Nephron progenitor cell (in vitro differentiated cells): ENCODE measurements at places on chromosomes 4 and X.

GRCh38 chr4:6916587-6917460, 7.2 kb downstream of the TBC1D14 start:
- DNase-seq: no peak

GRCh38 chrX:134324359-134324758, 87.4 kb downstream of the CCDC160 start:
- DNase-seq: no peak

DNA sequence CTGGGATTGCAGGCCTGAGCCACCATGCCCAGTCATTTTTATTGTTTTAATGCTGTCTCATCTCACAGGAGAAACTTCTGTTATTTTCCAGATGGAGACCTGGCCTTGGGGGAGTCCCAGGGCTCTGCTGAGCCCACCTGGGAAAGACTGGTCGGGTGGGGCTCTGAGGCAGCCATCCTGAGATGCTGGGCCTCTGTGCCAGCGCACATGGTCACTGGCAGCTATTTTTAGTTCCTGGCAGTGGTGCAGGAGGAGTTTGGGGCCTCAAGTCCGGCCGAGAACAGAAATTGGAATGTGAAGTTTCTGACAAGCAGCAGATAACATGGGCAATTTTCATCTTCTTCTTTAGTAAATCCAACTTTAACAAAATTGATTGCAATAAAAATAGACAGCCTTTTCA, 44.5 kb downstream of the SORCS2 start:
- DNase-seq: no peak

DNA sequence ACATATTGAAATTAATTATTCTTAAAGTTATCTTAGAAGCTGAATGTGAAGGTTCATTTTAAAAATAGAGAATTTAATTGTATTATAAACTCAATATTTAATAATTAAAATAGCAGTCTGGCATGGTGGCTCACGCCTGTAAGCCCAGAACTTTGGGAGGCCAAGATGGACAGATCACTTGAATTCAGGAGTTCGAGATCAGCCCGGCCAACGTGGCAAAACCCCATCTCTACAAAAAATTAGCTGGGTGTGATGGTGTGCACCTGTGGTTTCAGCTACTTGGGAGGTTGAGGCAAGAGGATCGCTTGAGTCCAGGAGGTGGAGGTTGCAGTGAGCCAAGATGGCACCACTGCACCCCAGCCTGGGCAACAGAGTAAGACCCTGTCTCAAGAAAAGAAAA, 659.9 kb upstream of the AGA start:
- no peak for DNase-seq

DNA sequence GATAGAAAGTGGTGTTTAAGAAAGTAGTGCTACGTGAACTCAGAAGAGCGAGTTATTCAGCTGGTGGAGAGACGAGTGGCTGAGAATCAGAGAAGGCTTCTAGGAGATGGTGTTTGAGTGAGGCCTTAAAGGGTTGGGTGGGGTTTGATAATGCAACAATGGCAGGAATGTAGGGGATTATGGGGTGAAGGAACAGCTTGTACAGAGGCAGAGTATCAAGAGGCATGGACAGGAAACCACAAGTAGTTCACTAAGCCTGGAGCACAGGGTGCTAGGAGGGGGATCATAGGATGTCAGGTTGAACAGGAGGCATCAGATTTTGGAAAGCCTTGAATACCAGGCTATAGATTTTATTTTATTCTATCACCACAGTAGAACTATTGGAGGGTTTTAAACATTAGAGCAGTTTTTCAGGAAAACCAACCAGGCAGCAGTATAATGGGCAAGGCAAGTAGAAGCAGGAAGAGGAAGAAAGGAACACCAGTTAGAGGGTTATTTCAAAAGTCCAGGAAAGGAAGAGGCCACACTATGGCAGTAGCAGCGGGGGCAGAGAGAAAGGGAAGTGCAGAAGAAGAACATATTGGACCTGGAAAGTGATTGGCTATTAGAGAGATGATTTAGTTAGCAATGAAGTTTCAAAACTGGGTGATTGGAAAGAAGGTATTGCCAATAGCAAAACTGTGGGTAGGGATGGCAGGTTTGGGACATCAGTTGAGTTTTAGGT, 99.2 kb downstream of the DOCK11 start:
- DNase-seq: no peak

GRCh38 chr4:6785572-6785925, 3.0 kb downstream of the KIAA0232 start:
- DNase-seq: no peak

- DNase-seq: no peak
Measured at GRCh38 chr4:6607368-6608055, 32.5 kb downstream of the MAN2B2 start.

DNA sequence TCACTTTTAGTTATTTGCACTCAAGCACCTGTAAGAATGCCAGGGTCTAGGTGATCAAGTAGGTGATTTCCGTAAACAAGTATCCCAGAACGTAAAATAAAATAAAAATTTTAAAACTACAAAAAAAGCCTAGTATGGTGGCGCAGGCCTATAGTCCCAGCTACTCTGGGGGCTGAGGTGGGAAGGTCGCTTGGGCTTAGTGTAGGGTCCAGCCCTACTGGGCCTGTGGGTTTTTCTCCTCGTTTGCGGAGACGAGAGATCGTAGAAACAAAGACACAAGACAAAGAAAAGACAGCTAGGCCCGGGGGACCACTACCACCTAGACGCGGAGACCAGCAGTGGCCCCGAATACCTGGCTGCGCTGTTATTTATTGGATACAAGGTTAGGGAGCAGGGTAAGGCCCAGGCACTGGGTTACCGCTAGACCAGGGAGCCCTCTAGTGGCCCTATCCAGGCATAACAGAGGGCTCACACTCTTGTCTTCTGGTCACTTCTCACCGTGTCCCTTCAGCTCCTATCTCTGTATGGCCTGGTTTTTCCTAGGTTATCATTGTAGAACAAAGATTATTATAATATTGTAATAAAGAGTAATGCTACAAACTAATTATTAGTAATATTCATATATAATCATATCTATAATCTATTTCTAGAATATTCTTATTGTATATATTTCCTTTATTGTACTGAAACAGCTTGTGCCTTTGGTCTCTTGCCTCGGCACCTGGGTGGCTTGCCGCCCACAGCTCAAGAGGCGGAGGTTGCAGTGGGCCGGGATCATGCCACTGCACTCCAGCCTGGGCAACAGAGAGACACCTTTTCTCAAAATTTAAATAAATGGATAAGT, 38.4 kb downstream of the SAGE1 start:
- peak; percentile 61 for DNase-seq

- DNase-seq: no peak
Measured at GRCh38 chrX:54157561-54157960, 25.5 kb downstream of the FAM120C start.

GRCh38 chr4:69057620-69058409, 38.5 kb upstream of the UGT2B7 start:
- no peak for DNase-seq

GRCh38 chrX:7269991-7270390, 122.0 kb upstream of the PUDP start:
- no peak for DNase-seq

- DNase-seq: no peak
Measured at GRCh38 chrX:139725720-139726119, 17.8 kb upstream of the MCF2 start.

GRCh38 chrX:8305350-8305749, 134.3 kb upstream of the VCX2 start:
- peak; percentile 6 for DNase-seq

DNA sequence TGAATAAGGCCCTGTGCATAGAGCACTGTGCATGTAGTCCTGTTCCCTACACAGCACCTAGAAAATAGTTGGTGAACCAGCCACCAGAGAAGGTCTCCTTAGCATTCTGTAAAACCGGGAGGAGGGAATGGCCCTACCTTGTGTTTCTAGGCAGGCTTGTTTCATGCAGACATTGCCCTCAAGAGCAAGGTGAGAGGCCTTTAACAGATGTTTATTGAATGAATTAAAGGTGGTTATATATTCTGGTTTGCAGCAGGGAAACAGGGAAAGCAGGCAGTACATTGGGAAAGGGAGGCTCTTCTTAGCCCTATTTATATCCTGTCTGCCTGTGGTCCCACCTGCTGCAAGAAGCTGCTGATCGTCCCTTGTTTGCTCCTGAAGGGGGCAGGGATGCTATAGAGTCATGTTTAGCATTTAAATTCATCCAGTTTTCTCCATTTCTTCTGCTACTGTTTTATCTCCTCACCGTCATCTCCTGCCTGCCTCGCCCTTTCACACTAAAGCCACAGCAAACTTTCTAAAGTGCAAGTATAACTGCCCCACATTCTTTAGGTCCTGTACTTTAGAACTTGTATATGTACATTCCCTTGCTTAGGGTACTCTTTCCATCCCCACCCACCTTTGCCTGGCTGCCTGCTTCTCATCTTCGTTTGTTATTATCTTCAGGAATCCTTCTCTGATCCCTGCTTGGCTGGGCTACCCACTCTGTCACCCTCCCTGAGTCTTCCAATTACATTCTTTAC, 60.3 kb downstream of the EGF start:
- DNase-seq: no peak

DNA sequence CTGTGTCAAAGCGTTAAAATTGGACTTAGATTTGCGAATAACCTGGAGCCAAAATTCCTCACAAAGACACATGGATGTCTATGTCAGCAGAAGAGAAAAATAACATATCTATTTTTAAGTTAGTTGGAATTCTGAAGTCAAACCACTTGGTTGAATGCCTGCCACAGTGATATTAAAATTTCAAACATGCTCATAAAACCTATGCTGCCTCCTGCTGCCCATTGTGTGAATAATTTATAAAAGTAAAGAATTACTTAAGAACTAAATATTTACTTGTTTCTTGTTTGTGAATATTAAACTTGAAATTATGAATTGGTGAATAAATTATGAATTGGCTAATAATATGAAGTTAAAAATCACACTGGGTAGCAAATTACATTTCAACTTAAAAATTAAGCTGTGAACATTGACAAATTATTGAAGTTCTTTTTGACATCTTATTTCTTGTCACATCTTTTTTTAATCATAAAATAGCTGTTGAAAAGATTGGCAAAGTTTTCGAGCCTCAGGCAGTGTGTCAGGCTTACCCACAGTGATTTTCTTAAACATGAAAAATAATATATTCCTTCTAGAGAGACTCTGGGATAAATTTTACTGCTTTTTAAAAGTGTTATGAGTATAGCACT, 35.4 kb downstream of the FABP2 start:
- no peak for DNase-seq

- DNase-seq: no peak
Measured at GRCh38 chrX:39008549-39008948, 207.3 kb downstream of the MID1IP1 start.

GRCh38 chrX:7316887-7317286, 168.9 kb upstream of the PUDP start:
- DNase-seq: no peak

DNA sequence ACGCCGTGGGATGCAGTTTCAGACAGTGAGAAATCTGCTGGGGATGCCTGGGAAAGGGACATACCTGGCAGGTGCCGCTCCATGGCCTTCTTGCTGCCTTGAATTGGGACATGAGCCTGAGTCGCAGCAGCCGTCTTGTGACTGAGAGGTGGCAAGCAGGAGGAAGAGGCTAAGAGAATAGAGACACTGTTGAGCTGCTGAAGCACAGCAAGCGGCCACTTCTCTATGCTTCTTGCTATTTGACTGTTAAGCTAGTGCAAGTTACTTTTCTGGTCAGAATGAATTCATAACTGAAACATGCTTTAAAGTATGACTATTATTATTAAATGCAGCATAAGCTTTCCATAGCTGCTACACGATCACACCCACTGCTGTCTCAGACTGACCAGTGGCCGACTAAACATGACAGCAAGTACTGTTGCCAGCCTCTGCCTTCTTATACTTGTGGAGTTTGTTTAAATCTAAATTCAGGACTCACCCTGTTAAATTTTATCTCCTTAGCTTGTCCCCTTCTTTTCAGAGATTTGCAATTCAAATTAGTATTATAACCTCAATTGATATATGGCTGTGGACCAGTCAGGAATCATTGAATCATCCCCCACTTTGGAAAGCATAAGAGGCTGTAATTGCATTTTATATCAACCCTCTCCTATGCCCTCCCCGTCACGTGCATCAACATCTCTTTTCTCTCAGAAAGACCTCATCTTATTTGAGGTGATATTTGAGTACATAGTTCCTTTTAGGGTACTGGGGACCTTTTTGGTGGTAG, 24.8 kb upstream of the ACSL1 start:
- DNase-seq: no peak

GRCh38 chrX:130975947-130976346, 72.9 kb upstream of the ENOX2 start:
- peak; percentile 64 for DNase-seq

GRCh38 chr4:39410415-39410814, 3.7 kb downstream of the KLB start:
- DNase-seq: no peak

- no peak for DNase-seq
Measured at GRCh38 chr4:162352580-162353107, 188.8 kb upstream of the FSTL5 start.
